NCI-H1048 (cell line): ENCODE measurements at places on chromosomes 11 and 22.

DNA sequence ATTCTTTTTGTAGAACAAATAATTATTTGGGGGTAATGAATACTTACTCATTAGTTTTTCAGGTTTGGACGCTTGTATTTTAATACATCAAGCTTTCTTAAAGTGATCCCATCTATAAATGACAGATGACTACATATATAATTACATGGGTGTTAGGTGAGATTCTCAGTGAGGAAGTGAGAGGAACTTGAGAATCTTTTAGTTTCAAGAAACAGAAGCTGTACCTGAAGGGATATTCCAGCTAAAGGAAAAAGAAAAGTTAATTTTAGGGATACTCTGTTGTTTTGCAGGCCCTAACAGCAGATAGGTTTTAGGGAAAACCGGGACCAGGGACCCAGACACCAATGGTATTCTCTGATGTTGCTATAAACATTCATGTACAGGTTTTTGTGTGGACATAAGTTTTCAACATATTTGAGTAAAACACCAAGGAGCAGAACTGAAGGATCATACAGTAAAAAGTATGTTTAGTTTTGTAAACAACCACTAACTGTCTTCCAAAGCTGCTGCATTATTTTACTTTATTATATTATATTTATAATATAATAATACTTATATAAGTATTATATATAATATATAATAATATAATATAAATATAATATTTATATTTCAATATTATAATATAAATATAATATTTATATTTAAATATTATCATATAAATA, 24.1 kb upstream of the PHOX2A start:
- DNase-seq = no peak

DNA sequence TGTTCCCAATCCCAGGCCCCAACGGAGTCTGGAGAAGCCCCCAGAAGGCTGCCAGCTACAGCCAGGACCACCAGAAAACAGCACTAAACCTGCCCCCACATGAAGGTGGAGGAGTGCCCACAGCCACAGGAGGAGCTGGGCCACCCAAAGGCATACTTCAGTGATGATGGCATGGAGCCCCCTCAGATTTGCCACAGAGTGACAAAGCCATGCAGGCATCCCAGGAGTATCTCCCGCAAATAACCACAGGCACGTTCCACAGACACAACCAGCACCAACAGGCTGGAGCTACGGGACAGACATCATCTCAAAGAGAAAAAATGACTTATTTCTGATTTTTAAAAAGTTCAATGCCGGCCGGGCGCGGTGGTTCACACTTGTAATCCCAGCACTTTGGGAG, 10.6 kb downstream of the CARS1 start:
- DNase-seq = no peak

DNA sequence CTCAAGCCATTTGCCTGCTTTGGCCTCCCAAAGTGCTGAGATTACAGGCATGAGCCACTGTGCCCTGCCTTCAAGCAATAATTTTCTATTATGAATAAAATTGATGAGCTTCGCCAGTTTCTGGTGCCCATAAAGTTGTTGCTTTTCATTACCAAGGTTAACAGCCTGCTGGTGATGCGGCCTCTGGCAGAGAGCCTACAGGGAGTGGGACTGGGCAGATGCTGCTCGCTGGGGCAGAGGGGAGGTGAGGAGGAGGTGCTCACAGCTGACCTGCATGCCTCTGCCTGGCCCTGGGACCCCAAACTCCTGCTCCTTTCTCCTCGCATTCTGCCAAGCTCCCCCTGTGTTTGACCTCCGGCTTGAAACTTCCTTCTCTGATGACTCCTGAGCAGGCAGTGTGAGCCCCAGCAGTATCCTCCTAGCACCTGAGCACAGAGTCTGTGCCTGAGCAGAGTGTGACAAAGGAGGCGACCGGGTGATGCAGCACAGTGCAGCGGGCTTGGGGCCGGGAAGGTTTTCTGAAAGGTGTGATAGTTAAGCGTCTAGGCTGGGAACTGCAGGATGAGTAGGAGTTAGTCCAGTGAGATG, 56.1 kb upstream of the B3GAT1 start:
- no peak for DNase-seq

DNA sequence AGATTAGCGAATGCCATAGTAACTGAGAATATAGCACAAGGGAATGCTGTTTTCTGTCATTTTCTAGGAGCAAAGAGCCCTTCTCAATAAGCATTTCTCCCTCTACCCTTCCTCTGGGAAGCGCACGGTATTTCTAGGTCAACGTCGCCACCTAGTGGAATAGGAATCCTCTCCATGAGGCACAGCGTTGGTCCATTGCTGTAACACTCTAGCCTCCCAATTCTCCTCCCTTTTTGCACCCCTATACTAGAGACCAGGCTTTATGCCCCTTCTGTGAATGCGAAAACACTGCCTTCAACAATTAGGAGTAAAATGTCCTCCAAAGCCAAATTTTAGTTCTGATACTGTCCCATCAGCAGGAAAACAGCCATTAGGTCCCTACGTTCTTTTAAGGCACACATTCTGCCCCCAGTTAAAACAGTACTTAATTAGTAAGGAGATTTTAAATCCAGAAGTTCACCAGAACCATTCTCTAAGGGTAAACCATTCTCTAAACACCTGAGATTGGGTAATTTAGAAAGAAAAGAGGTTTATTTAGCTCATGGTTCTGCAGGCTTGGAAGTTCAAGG, 12.8 kb upstream of the HYLS1 start:
- DNase-seq = peak; percentile 5

DNA sequence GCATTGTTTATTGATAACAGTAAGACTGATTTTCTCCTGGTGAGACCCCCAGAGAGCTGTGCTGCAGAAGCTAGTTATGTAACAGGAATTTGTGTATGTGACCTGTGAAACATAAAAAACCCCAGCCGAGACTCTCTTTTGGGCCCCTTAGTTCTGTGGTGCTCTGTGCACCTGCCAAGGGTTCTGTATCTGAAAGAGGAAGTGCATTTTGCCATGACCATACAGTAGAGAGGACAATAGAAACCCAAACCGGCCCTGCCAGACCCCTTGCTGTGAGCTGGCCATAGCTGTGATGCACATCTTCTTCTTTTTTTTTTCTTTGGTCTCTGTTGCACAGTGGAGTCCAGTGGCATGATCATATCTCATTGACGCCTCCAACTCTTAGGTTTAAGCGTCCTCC, 31.4 kb upstream of the APOL5 start:
- no peak for DNase-seq

GRCh38 chr11:8699903-8700302, 17.3 kb downstream of the RPL27A start:
- no peak for DNase-seq

DNA sequence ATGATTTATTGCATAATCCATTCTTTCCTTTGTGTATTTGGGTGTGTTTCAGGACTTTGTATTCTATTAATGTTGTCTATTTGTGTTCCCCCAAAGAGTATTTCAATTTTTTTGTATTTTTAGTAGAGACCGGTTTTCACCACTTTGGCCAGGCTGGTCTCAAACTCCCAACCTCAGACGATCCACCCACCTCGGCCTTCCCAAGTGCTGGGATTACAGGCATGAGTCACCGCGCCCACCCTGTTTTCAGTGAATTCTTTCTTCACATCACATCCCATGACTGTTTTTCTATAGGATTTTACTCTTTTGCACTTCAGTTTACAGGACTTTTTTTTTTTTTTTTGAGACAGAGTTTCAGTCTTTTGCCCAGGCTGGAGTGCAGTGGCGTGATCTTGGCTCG, 46.3 kb downstream of the RBX1 start:
- DNase-seq = no peak

DNA sequence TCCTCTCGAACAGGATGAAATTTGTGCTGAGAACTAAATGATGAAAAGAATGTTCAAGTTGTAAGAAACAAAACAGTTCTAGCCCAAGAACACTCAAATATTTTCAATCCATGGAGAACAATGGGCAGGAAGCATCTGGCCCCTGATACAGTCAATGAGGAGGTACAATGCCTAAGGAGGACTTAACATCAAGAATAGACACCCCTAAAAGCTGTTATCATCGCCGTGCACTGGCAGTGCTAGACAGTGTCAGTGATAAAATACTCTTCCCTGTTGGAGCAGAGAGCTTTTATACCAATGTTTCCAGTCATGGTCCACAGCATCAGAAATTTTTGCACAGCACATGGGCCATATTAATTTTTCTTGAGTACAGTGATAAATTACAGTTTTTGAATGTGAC, 20.2 kb upstream of the VSTM5 start:
- no peak for DNase-seq

DNA sequence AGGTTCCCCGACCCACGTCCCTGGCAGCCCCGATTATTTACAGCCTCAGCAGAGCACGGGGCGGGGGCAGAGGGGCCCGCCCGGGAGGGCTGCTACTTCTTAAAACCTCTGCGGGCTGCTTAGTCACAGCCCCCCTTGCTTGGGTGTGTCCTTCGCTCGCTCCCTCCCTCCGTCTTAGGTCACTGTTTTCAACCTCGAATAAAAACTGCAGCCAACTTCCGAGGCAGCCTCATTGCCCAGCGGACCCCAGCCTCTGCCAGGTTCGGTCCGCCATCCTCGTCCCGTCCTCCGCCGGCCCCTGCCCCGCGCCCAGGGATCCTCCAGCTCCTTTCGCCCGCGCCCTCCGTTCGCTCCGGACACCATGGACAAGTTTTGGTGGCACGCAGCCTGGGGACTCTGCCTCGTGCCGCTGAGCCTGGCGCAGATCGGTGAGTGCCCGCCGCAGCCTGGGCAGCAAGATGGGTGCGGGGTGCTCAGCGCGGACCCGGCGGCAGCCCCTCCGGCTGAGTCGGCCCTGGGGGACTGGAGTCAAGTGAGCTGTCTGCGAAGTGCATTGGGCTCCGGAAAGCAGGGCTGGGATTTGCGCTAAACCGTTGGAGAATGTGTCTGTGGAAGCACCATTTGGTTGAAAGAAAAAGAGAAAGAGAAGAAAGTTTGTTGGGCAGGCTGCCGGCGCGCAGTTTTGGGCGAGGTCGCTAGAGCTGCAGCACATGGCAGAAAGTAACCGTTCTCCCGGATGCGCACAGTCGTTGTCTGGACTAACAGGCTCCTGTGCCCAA, at the start of gene CD44:
Gene CD44 (plus strand): TSS at position 229 of the 779 bp plus-strand sequence. CDS start 133 bp downstream, at position 362.
- no peak for DNase-seq

GRCh38 chr11:106386519-106386918, 309.1 kb downstream of the AASDHPPT start:
- no peak for DNase-seq

- DNase-seq = no peak
Observed at GRCh38 chr11:60699284-60699691, at the start of gene MS4A8. Gene MS4A8, plus strand, starts transcription at chr11:60699612. Its CDS starts 1,249 bp downstream, at chr11:60700861.

DNA sequence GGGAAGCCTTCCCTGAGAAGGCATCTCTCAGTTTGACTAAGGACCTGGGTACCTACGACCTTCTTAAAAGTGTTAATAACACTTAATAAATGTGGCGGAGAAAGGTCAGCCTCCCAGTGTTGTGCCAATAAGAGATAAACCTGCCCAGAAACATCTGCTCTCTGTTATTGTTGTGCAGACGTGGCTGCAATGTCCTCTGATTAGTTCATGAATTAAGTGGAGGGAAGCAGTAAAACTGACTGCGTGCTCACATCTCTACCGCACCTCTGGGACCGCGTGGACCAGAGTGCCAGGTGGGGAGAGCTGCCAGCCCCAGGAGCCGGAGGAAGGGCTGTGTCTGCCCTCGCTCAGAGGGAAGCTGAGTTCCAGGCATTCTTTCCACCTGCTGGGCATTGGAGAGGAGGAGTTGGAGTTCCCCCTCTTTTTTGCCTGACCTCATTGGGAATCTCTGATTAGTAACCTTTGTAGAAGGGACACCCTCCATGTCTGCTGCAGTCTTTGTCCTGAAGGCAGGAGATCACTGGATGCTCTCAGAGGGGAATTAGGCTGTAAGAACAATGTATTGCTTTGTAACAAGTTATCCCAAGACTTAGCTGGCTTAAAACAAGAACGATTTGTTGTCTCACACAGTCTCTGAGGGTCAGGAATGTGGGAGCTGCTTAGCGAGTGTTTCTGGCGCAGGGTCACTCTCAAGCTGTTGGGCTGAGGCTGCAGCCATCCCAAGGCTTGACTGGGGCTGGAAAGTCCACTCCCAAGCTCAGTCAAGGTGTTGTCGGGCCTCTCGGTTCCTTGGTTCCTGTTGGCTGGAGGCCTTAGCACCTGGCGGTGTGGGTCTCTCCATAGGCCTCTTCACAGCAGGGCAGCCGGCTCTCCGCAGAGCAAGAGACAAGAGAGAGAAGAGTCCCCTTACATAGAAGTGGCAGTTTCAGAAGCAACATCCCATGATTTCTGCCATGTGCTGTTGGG, 247.6 kb upstream of the TBCEL start:
- no peak for DNase-seq

DNA sequence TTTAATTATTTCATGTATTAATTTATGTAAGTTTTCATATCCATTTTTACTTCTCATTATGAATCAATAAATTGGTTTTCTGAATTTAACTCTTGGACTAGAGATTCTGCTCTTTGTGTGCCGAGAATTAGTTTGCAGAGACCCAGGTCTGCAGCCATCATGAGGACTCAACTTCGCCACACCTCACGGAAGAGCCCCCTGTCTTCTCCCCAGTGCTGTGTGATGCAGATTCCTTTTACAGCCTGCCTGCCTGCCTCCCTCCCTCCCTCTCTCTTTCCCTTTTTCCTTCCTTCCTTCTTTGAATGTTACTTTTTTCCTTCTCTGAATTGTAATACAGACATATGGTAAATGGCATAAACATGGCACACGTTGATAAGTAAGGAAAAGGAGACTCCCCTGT, 947.7 kb downstream of the TBC1D22A start:
- no peak for DNase-seq

- no peak for DNase-seq
Observed at GRCh38 chr11:47394322-47395222, 13.8 kb upstream of the SLC39A13 start.

DNA sequence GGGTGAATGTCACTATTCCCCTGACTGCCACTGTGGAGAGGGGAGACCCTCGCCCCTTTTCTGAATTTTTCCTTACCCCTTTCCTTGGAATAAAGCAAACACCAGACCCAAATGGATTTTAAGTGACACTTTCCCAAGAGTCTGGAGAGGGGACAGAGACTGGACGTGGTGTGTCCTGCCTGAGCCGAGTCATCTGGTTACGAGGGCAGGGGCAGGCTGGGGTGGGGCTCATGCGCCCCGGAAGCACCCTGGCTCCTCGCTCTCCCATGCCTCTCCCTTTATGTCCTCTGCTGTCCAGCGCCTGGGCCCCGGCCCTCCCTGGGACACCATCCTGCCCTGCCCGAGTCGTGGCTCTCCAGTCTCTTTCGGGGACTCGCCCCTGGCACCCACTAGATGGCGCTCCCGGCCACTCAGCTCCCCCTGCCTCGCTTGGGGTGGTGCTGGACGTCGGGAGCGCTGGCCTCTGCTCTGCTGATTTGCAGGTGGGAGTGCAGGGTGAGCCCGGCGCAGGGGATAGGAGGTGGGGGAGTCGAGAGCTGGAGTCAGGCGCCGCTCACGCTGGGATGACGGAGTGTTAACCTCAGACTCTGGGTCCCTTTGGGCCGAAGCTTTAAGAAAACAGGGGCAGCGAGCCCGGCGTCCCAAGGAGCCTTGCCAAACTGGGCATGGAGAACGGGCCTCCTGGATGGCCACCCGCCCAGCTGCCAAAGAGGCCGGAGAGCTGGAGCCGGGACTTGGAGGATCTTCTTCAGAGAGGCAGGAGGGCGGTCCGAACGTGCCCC, 89.8 kb downstream of the RPS6KA4 start:
- no peak for DNase-seq
